Frontal cortex (tissue), 4 donors: ENCODE measurements at places on chromosomes 6 and 20. TPM values are rescaled to one million over a fixed set of nuclear protein-coding genes. Genes with fewer than 3 reads are reported as not detected.
A peak's percentile ranks its signal among the peaks of the same experiment; 100 is the strongest.

Gene CFB
- total RNA-seq, result 0.82 TPM

DNA sequence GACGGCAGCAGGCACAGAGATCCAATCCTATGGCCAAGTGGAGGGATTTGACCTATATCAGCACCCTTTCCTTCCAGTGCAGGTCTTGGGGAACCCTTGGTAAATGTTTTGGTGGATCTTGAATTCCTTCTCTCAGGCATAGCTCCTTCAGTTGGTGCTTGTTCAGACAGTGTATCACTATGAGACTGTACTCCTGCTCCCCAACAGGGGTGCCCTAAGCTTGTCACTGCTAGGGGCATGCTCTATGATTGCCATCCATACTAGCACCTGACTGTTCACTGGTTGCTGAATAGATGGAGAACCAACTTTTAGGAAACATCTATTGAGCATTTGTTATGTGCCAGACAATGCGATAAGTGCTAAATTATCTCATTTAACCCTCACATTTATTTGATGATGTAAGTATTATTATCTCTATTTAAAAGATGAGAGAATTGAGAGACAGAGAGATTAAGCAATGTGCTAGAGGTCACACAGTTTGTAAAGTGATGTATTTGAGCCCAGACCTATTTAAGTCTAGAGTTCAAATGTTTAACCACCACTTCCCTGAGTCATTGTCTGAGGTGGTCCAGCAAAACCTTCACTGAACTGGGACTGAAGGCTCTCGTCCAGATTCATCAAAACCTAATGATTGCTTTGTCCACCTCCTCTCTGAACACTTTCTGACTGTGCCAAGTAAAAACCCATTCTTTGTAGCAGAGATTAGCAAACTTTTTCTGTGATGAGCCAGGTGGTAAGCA lies 34.3 kb downstream of the ADGRF1 start:
- no peak for DNase-seq

DNA sequence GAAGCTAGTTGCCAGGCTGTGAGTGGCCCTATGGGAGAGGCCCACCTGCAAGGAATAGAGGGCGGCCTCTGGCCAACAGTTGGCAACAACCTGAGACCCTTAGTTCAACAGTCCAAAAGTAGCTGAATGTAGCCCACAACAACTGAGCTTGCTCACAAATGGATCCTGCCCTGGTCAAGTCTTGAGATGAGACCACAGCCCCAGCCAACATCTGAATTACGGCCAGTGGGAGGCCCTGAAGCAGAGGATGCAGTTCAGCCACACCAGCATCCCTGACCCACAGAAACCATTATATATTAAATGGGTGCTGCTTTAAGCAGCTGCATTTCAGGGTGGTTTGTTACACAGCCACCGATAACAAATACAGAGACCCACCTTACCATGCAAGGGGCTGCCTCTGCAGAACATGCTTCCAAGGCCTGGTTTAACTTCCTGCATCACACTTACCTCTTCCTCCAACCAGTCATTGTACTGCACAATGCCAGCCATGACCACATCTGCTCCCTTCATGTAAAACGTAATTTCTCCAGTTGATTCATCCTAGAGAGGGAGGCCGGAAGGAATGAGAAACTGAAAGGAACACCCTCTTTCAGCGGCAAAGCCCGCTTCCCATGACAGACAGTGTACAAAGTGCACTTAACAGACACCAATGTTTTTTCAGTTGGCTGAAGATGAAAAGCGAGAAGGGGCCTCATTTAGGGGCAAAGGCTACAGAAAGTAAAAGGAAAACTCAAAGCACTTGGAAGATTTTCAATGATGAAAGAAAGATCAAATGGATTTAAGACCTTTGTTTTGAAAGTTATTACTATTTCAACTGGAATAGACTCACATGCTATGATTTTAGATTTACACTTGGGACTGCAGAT lies 86.2 kb upstream of the NFATC2 start:
- no peak for DNase-seq

DNA sequence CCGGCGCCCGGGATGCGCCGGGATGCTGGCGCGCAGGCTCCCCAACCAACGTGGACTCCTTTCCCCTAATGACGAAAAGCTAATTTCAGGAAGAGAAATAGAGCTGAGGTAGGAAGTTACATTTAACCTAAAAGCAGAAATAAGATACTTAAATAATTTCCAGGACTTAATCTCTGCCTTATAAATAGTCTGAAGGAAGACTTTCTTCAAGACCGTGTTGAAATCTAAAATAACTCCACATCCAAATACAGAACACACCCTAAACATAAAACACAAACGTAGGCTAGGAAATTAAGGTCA lies 1.3 kb downstream of the ASF1A start:
- no peak for DNase-seq

Gene SYNDIG1
- 26.1 TPM for total RNA-seq

DNA sequence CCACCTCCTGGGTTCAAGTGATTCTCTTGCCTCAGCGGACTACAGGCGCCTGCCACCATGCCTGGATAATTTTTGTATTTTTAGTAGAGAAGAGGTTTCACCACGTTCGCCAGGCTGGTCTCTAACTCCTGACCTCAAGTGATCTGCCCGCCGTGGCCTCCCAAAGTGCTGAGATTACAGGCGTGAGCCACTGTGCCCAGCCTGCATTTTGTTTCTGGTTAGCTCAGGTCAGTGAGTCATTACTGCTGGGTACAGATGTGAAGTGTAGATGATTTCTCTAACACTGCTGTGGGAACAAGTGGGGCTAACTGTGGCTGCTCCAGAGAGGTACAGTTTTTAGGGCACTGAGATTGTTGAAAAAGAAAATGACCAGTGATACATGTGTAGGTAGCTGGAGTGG lies 188.6 kb downstream of the PRL start:
- DNase-seq, result no peak

DNA sequence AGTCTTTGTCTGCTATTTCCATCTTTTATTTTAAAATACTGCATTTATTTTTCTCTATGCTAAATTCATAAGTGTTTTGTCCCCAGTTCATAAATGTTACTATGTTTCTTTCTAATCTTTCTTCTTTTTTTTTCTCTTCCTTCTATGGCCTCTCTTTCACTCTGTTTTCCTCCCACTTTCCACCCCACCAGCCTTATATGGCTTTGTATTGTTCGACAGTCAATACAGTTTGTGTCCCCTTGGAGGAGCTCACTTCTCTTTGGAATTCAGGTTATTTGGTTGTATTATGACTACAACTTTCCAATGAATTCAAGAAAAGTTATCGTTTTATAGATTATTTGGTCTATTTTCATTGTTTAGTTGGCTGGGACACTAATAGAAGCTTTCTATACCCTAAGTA lies 393.5 kb downstream of the NKAIN2 start:
- DNase-seq, result no peak

- DNase-seq, result peak; percentile 41
These were observed 693 bp upstream of the SLC29A1 start for GRCh38 chr6:44222486-44223318.

Gene TRIM15
- not detected for total RNA-seq

GRCh38 chr6:43376551-43376981 lies 7.1 kb upstream of the ZNF318 start:
- DNase-seq, result no peak

DNA sequence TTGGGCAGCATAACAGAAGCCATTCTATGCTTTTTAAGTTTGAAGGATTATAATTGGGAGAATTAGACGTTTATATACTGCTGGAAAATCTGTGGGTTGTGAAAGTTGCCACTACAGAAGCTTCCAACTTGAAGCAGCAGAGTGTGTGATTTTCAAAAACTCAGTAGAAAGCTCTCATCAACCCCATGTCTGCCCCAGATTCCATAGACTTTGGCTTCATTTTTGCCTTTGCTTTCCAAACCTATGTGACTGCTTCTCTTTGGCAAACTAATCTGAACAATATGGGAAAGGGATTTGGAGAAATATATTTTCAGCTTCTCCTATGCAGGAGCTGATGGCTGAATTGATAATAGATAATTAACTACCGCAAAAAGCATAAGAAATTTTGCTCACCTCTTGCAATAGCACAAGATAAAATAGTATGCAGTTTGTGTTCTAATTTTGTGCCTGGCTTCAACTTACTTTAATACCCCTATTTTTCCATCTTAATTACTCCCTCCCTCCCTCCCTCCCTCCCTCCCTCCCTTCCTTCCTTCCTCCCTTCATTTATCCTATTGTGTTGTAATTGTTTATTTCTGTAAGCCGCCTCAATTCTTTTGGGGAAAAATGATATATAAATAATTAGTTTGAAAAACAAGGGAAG lies 214.1 kb upstream of the HS3ST5 start:
- no peak for DNase-seq

- no peak for DNase-seq
These were observed 10.0 kb downstream of the TRAM2 start for GRCh38 chr6:52566853-52567279.

GRCh38 chr6:73739096-73739495 lies 43.1 kb downstream of the CD109 start:
- peak; percentile 5 for DNase-seq

Gene TNFRSF6B
- total RNA-seq, result not detected

Gene STMN3
- 104 TPM for total RNA-seq

GRCh38 chr6:83193747-83194566 lies 800 bp downstream of the RWDD2A start:
- DNase-seq, result peak; percentile 52

GRCh38 chr20:51636123-51636522 lies 93.6 kb upstream of the NFATC2 start:
- DNase-seq, result no peak

Gene KCNK15
- not detected for total RNA-seq

DNA sequence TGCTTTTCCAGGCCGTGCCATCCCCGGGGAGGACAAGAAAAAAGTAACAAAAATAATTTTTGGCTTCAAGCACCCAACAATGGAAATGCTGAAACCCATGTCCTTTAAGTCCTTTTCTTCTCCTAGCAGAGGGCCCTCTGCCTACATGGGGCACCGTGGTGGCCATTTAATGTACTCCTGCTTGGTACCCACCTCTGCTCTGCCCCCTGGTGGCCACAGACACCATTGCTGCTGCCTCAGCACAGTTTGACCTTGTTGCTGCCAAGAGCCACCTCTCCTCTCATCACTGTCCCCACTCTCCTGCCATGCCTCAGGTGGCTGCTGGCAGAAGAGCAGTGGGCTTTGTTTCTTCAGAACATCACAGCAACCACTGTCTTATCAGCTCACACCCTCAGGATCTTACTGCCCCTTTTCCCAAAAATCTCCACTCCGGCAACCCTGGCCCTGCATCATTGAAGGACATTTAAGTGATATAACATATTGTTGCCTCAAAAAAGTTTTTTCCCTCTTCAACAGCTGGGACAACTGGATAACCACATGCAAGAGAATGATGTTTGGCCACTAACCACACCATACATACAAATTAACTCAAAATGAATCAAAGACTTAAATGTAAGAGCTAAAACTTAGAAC lies 12.9 kb upstream of the ARMC2 start:
- peak; percentile 77 for DNase-seq

Gene HLA-DRB1
- total RNA-seq, result 3.7 TPM

Gene MRPL18
- total RNA-seq, result 60.7 TPM

GRCh38 chr6:36605560-36606391 lies 11.6 kb downstream of the SRSF3 start:
- no peak for DNase-seq
